GM23338 (cell line): ENCODE measurements at places on chromosomes 7 and 10. TPM values are rescaled to one million over a fixed set of nuclear protein-coding genes. Genes with fewer than 3 reads are reported as not detected.

The AKR1D1 gene
- total RNA-seq, result 0.14 TPM in 1 of 2 replicates, not detected in the other

DNA sequence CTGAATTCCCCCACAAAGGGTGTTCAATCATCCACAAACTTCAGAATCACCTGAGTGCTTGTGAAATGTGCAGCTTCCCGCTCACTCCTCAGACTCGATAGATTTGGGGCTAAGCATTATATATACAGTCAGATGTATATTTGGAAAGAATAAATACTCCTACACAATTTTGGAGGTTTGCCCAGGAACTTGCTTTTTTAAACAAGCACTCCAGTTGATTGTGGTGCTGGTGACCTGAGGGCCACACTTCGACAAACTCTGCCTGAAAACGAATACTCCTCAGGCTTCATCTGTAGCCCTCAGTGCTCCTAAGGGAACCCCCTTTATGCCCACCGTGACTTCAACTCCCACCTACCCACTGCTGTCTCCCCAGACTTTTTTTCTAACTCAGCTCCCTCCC, 211.6 kb downstream of the INHBA start:
- no peaks in the 10 kb centered on the region for H3K4me1 ChIP-seq
- H3K4me3 ChIP-seq, result no peak overlapping the region
- DNase-seq, result no peak
- H3K36me3 ChIP-seq, result no peaks in the 10 kb centered on the region

- H3K36me3 ChIP-seq, result no peaks in the 10 kb centered on the region; the same call in 1 of the 2 replicates
- H3K27me3 ChIP-seq, result no peaks in the 10 kb centered on the region
- no peaks in the 10 kb centered on the region for H3K4me1 ChIP-seq
- DNase-seq, result no peak
- no peak overlapping the region for H3K27ac ChIP-seq
Observed at GRCh38 chr10:122198631-122199030, 72.5 kb upstream of the BTBD16 start.

- 0 out of 2 replicates have a peak, but pooled peaks cover 3% of the 10 kb centered on the region for H3K4me1 ChIP-seq
- H3K27ac ChIP-seq, result peak overlapping the region; percentile 63; the same call in 1 of the 2 replicates
- no peak overlapping the region for H3K4me3 ChIP-seq
- no peak for DNase-seq
- H3K27me3 ChIP-seq, result no peaks in the 10 kb centered on the region
- H3K36me3 ChIP-seq, result no peaks in the 10 kb centered on the region
Observed at GRCh38 chr10:71998840-71999194, 34.6 kb downstream of the CHST3 start.

GRCh38 chr10:59807629-59808620, 54.7 kb upstream of the MRLN start:
- H3K4me1 ChIP-seq, result peaks cover 15% of the 10 kb centered on the region
- H3K36me3 ChIP-seq, result peaks cover 42% of the 10 kb centered on the region
- H3K27me3 ChIP-seq, result no peaks in the 10 kb centered on the region
- H3K27ac ChIP-seq, result peak overlapping the region; percentile 34; the same call in 1 of the 2 replicates
- no peak overlapping the region for H3K4me3 ChIP-seq

DNA sequence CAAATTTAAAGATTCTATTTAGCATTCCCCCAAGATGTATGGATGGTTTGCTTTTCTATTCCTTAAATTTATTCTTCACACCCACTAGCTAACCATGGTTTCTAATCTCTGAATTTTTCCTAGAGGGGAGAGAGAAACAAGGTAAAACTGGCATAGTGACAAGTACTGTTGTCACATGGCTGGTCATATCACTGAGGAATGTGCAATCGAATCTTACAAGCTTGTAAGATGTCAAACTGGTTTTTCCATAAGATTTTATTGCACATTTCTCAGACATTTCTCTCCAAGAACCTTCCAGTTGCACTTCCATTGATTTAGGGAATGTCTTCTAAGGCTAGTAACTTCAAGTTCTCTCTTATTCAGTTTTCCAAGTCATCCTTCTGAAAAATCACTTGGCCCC, 89.8 kb downstream of the MBL2 start:
- no peaks in the 10 kb centered on the region for H3K36me3 ChIP-seq
- H3K4me3 ChIP-seq, result no peak overlapping the region
- H3K4me1 ChIP-seq, result no peaks in the 10 kb centered on the region
- no peak for DNase-seq
- H3K27ac ChIP-seq, result no peak overlapping the region

GRCh38 chr10:43940898-43941837, 292.5 kb upstream of the ZNF32 start:
- DNase-seq, result no peak
- no peaks in the 10 kb centered on the region for H3K27me3 ChIP-seq
- no peaks in the 10 kb centered on the region for H3K36me3 ChIP-seq
- no peaks in the 10 kb centered on the region for H3K4me1 ChIP-seq
- H3K4me3 ChIP-seq, result no peak overlapping the region
- H3K27ac ChIP-seq, result no peak overlapping the region

DNA sequence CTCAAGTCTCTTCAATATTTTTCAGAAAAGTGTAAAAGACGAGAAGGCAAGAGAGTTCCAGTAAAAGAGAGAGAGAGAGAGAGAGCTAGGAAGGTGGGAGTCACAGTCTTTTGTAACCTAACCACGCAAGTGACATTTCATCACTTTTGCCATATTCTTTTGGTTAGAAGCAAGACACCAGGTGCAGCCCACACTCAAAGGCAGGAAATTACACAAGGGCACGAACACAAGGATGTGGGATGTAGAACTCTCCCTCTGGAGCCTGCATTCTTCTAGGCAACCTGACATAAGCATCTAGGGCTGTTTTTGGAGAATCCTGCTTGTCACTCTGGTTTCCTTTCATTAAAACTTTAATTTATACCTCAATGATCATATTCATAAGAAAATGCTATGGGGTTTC, 1213.1 kb downstream of the DNAJB9 start:
- H3K4me3 ChIP-seq, result no peak overlapping the region
- H3K36me3 ChIP-seq, result no peaks in the 10 kb centered on the region
- H3K4me1 ChIP-seq, result no peaks in the 10 kb centered on the region
- no peak for DNase-seq

The DGKB gene
- total RNA-seq, result 2.6 and 11.5 TPM in 2 replicates

DNA sequence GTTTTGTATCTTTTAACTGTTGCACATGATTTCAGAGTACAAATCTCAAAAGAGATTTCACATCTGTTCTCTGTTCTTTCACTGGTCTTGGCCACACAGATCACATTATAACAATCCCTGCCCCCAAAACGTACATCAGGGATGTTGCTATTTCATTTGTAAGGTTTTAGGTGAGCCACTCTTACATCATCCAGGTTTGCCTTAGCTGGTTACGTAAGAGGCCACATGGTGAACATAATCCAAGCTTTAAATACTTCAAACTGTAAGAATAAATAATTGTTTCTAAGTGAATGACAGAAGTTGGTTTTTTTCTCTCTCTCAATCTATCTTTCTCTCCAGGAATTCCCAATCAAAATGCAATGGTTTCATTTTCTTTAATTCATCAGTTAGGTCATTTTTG, 245.9 kb upstream of the HGF start:
- DNase-seq, result no peak
- H3K27me3 ChIP-seq, result no peaks in the 10 kb centered on the region
- no peak overlapping the region for H3K4me3 ChIP-seq
- H3K4me1 ChIP-seq, result no peaks in the 10 kb centered on the region
- no peak overlapping the region for H3K27ac ChIP-seq

DNA sequence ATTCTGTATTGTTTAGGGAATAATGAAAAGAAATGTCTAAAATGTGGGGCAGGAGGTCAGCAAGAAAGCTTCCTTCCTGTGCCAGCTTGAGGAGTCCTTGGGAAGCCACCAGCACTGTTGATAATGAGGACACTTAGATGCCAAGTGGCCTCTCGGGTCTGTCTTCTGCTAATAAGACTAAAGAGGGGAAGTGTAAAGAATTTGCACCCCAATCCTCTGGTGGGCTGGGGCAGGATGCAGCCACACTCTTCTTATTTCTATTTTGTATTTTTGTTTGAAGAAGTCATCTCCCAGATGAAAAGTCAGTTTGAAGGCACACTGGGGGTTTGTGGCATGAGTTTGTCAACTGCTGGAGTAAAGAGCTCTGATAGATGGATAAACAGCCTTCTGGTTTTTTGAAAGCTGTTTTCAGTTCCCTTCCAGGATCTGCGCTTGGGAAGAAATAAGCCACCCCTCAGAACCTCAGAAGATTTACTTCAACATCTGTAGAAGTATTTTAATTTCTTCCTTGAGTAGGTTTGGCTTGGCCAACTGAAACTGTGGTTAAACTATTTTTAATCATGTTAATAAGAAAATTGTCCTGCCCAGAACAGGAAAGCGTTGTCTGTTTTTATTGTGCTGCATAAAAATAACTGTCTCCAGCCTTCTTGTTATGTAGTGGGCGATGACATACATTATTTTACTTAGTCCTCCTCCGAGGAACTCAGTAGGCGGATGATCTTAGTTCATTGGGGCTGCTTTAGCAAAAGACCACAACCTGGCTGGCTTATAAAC, 128.8 kb upstream of the GPR26 start:
- H3K4me3 ChIP-seq, result no peak overlapping the region
- H3K27ac ChIP-seq, result no peak overlapping the region
- H3K4me1 ChIP-seq, result peaks cover 38% of the 10 kb centered on the region
- no peaks in the 10 kb centered on the region for H3K27me3 ChIP-seq
- H3K36me3 ChIP-seq, result no peaks in the 10 kb centered on the region

GRCh38 chr10:112375721-112376395, 1.9 kb downstream of the ACSL5 start:
- no peak for DNase-seq
- H3K27me3 ChIP-seq, result no peaks in the 10 kb centered on the region
- H3K36me3 ChIP-seq, result no peaks in the 10 kb centered on the region
- no peak overlapping the region for H3K4me3 ChIP-seq

GRCh38 chr10:44465401-44466115, 80.7 kb upstream of the CXCL12 start:
- no peaks in the 10 kb centered on the region for H3K36me3 ChIP-seq
- no peak overlapping the region for H3K4me3 ChIP-seq
- H3K4me1 ChIP-seq, result no peaks in the 10 kb centered on the region
- H3K27me3 ChIP-seq, result no peaks in the 10 kb centered on the region
- no peak overlapping the region for H3K27ac ChIP-seq
- DNase-seq, result peak; percentile 41

The FAM25G gene
- total RNA-seq, result not detected in 2 replicates

DNA sequence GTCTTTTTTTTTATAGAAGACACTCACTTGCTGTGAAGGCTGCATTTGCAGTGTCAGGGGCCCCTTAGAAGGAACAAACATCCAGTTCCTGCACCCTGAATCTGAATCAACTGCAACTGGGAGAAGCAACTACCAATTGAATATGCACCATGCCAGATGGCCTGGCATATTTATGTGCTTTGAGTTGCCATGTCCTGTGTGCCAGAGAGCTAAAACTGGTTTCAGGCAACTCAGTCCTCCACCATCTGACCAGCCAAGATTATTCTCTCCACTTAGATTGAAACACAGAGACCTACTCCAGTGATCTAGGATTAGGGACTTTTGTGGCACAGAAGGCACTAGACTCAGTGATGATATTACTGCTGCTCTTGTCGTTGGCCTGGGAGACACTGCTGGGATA, 225.4 kb downstream of the HECW1 start:
- H3K4me3 ChIP-seq, result no peak overlapping the region
- DNase-seq, result no peak
- H3K36me3 ChIP-seq, result no peaks in the 10 kb centered on the region
- no peaks in the 10 kb centered on the region for H3K4me1 ChIP-seq
- H3K27ac ChIP-seq, result no peak overlapping the region
- H3K27me3 ChIP-seq, result no peaks in the 10 kb centered on the region

GRCh38 chr10:3172081-3172445, 519 bp downstream of the PITRM1 start:
- no peaks in the 10 kb centered on the region for H3K36me3 ChIP-seq
- no peaks in the 10 kb centered on the region; the same call in 1 of the 2 replicates for H3K4me1 ChIP-seq
- no peak overlapping the region for H3K27ac ChIP-seq
- no peaks in the 10 kb centered on the region for H3K27me3 ChIP-seq
- peak; percentile 15 for DNase-seq
- peak overlapping the region; percentile 84 for H3K4me3 ChIP-seq
